ENCODE measurements at places on chromosomes 4 and X.

DNA sequence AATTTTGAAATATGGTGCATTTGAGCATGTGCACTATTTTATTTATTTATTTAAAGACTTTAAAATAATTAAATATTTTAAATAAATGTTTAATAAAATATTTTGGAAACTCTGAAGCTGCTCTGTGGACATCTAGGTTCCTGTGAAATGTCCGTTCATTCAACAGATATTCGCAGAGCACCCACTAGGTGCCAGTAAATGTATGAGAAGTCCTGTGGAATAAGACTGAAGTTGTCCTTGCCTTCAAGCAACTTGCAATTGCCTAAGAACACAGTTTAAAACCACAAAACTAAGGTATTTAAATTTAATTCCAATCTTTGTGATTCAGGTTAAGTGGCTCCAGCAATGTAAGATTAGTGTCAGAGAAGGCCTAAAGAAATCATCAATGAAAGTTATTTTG is 306.7 kb downstream of the GBA3 start:
- DNase-seq: no peak
- no peaks in the 10 kb centered on the region for H3K4me1 ChIP-seq
- no peak overlapping the region for H3K27ac ChIP-seq
- H3K27me3 ChIP-seq: no peaks in the 10 kb centered on the region

DNA sequence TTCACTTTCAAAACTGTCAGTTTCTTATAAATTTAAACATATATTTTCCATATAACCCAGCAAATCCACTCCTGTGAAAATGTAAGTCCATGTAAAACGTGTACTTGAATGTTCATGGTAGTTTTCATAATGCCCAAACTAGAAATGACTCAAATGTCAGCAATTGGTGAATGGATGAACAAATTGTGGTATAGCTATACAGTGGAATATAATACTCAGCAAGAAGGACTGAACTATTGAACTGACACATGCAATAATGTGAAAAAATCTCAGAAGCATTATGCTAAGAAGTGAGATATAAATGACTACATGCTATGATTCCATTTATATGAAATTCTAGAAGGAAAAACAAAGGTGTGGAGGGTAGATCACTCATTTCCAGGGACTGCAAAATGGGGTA is 52.2 kb downstream of the USP53 start:
- H3K27me3 ChIP-seq: no peaks in the 10 kb centered on the region
- H3K27ac ChIP-seq: no peak overlapping the region
- DNase-seq: no peak
- H3K36me3 ChIP-seq: no peaks in the 10 kb centered on the region

DNA sequence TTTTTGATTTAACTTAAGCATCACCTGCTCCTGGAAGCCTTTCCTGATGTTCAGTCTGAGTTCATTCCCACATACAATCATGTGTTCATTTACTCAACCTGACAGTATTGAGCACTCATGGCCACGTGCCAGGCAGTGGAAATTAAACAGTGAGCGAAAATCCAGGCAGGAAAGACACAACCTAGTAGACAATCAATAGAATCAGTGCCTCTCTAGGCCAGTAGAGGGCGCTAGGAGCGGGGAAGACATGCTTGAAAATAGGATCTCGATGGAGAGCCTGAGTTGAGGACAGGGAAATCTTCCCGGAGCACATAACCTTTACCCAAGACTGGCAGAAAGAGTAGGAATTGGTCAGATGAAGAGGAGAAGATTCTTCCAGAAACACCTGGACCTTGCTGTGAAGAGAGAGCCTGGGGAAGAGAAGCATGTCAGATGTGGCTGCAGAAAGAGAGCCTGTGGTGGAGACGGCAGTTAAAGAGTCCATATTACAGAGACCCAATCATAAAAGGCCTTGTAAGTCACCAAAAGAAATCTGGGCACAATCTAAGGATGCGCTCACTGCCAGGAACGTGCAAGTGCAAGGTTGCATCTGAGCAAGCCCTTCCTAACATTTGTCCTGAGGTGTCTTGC is 103.5 kb downstream of the LDB2 start:
- H3K27ac ChIP-seq: no peak overlapping the region
- no peak for DNase-seq
- no peaks in the 10 kb centered on the region for H3K27me3 ChIP-seq
- no peaks in the 10 kb centered on the region for H3K36me3 ChIP-seq
- no peaks in the 10 kb centered on the region for H3K4me1 ChIP-seq

- H3K27ac ChIP-seq: no peak overlapping the region
- DNase-seq: no peak
- no peaks in the 10 kb centered on the region for H3K36me3 ChIP-seq
- no peaks in the 10 kb centered on the region for H3K4me1 ChIP-seq
Observed at GRCh38 chrX:42585842-42586621, 191.9 kb downstream of the PPP1R2C start.

- H3K27ac ChIP-seq: no peak overlapping the region
- H3K4me3 ChIP-seq: no peak overlapping the region
- no peaks in the 10 kb centered on the region for H3K4me1 ChIP-seq
- DNase-seq: no peak
- H3K36me3 ChIP-seq: no peaks in the 10 kb centered on the region
Observed at GRCh38 chr4:147110473-147111367, 165.1 kb upstream of the TTC29 start.

GRCh38 chrX:48493890-48494364 is 14.9 kb upstream of the PORCN start:
- no peak overlapping the region for H3K4me3 ChIP-seq
- DNase-seq: no peak
- H3K27me3 ChIP-seq: no peaks in the 10 kb centered on the region
- no peaks in the 10 kb centered on the region for H3K4me1 ChIP-seq
- no peak overlapping the region for H3K27ac ChIP-seq
- H3K36me3 ChIP-seq: no peaks in the 10 kb centered on the region

DNA sequence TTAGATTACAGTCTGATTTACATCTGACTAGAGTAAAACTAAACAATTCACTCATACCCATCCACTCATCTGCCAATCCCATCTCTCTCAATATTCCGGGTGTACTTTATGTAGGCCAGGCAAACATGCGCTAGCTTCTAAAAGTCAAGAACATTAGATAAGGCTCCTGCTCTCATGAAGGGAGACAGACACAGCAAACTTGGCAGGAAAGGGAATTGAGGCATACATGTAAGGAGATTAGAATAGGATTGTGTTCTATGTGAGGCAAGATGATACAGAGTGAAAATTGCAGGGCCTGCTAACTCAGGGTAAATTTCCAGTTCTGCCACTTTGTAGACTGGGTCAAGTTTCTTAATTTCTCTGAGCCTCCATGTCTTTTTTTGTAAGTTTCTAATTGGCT is 135.8 kb downstream of the CDS1 start:
- no peak for DNase-seq
- H3K27ac ChIP-seq: no peak overlapping the region
- H3K36me3 ChIP-seq: no peaks in the 10 kb centered on the region
- no peak overlapping the region for H3K4me3 ChIP-seq
- no peaks in the 10 kb centered on the region for H3K4me1 ChIP-seq
- H3K27me3 ChIP-seq: no peaks in the 10 kb centered on the region

- no peak overlapping the region for H3K4me3 ChIP-seq
- H3K4me1 ChIP-seq: no peaks in the 10 kb centered on the region
- no peak for DNase-seq
Observed at GRCh38 chr4:141464366-141464765, 172.0 kb upstream of the IL15 start.

GRCh38 chr4:167890226-167890625 is 202.1 kb upstream of the ANXA10 start:
- no peak overlapping the region for H3K4me3 ChIP-seq
- DNase-seq: no peak
- H3K4me1 ChIP-seq: no peaks in the 10 kb centered on the region
- H3K27ac ChIP-seq: no peak overlapping the region

DNA sequence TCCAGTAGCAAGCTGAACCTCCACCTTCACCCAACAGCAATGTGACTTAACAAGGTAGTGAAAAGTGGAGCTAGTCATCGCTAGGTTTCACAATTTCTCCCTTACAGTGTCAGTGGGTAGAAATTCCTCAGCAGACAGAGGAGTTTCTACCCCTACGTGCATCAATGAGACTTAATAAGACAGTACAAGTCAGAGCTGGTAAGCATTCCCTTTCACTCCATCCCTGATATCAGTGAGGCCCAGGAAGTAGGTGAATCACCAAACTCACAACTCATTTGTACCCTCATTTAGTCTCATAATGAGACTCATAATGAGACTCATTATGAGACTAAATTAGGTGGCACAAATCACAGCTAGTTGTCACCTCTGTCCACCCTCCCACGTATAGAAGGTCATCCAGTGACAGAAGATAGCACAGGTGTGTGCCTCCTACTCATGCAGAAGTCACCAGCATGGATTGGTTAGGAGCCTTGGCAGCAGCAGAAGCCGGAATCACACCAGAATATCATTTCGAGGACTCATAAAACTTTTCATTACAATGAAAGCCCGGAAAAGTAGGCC is 50.8 kb upstream of the NUDT10 start:
- H3K4me3 ChIP-seq: no peak overlapping the region
- no peaks in the 10 kb centered on the region for H3K27me3 ChIP-seq
- no peaks in the 10 kb centered on the region for H3K36me3 ChIP-seq
- no peaks in the 10 kb centered on the region for H3K4me1 ChIP-seq
- DNase-seq: no peak
- no peak overlapping the region for H3K27ac ChIP-seq

- no peaks in the 10 kb centered on the region for H3K36me3 ChIP-seq
- H3K27ac ChIP-seq: no peak overlapping the region
- no peaks in the 10 kb centered on the region for H3K27me3 ChIP-seq
- no peak for DNase-seq
- H3K4me3 ChIP-seq: no peak overlapping the region
Observed at GRCh38 chr4:36235306-36235705, 9.0 kb downstream of the ARAP2 start.

- no peaks in the 10 kb centered on the region for H3K36me3 ChIP-seq
- H3K4me1 ChIP-seq: no peaks in the 10 kb centered on the region
- H3K27me3 ChIP-seq: no peaks in the 10 kb centered on the region
- no peak overlapping the region for H3K4me3 ChIP-seq
- no peak for DNase-seq
Observed at GRCh38 chr4:80967346-80967745, 63.2 kb upstream of the BMP3 start.

DNA sequence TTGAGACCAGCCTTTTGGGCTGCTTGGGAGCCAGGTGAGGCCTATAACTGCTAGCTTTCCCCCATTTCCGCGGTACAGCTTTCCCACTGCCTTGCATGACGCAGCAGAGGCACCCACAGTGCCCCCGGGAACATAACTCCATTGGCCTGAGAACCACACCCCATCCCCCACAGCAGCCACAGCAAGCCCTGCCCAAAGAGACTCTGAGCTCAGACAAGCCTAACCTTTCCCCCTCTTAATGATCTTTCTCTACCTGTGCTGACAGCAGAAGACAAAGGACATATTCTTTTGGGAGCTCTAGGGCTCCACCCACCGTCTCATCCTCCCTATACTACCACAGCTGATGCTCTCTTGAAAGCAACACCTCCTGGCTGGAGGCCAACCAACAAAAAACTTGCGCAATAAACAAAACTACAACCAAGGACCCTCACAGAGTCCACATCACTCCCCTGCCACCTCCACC is 114.8 kb downstream of the FANCB start:
- no peaks in the 10 kb centered on the region for H3K27me3 ChIP-seq
- H3K4me3 ChIP-seq: no peak overlapping the region
- H3K4me1 ChIP-seq: no peaks in the 10 kb centered on the region
- H3K36me3 ChIP-seq: no peaks in the 10 kb centered on the region

- H3K36me3 ChIP-seq: no peaks in the 10 kb centered on the region
- H3K27me3 ChIP-seq: no peaks in the 10 kb centered on the region
- DNase-seq: no peak
- no peak overlapping the region for H3K27ac ChIP-seq
- no peaks in the 10 kb centered on the region for H3K4me1 ChIP-seq
Observed at GRCh38 chrX:87468941-87469340, 48.7 kb upstream of the KLHL4 start.

Measured in prostate gland (tissue), 2 donors.